Pons (tissue), 1 donor: ENCODE measurements at places on chromosomes 12 and 14.
A peak's percentile ranks its signal among the peaks of the same experiment; 100 is the strongest.

- no peak for DNase-seq
These were observed 26.1 kb downstream of the ALDH2 start for GRCh38 chr12:111792856-111793235.

DNA sequence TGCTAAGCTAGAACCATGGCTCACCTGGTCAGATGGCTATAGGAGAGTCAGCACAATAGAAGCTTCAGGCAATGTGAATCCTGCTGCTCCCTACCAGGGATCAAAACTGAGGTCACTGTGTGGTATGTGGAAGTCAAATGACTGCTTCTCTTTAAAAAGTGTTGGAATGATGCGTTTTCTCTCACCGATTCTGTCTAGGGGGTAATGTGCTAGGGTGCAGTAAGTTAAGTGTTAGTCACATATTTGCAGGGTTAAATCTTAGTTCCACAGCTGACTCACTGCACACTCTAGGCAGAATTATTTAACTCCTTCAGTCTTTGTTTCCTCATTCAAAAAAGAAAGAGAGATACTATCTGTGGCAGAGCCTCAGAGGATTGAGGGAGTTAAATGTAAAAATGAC is 696.6 kb downstream of the DIO2 start:
- no peak for DNase-seq

- DNase-seq, result no peak
These were observed 20.4 kb downstream of the ASB2 start for GRCh38 chr14:93955850-93956481.

- DNase-seq, result no peak
These were observed 33.7 kb downstream of the SPPL3 start for GRCh38 chr12:120870415-120870814.

- DNase-seq, result no peak
These were observed 30.0 kb downstream of the TUNAR start for GRCh38 chr14:95906591-95906990.

DNA sequence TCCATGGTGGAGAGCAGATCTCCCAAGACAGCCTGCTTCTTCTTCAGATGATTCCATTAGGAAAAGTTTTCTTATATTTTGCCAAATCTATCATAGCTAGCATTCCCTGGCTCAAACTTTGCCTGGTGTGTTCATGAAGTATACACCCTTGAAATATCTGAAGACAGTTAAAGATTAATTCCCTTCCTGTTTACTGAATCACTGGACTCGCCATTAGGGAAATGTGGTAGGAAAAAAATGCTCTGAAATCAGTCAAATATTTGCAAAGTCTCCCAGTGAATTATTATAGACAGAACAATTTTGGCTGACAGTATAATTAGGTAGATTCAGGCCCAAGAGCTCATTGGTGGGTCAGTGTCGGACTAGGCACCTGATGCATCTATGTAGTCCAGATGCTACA is 86.5 kb downstream of the PDZRN4 start:
- no peak for DNase-seq

DNA sequence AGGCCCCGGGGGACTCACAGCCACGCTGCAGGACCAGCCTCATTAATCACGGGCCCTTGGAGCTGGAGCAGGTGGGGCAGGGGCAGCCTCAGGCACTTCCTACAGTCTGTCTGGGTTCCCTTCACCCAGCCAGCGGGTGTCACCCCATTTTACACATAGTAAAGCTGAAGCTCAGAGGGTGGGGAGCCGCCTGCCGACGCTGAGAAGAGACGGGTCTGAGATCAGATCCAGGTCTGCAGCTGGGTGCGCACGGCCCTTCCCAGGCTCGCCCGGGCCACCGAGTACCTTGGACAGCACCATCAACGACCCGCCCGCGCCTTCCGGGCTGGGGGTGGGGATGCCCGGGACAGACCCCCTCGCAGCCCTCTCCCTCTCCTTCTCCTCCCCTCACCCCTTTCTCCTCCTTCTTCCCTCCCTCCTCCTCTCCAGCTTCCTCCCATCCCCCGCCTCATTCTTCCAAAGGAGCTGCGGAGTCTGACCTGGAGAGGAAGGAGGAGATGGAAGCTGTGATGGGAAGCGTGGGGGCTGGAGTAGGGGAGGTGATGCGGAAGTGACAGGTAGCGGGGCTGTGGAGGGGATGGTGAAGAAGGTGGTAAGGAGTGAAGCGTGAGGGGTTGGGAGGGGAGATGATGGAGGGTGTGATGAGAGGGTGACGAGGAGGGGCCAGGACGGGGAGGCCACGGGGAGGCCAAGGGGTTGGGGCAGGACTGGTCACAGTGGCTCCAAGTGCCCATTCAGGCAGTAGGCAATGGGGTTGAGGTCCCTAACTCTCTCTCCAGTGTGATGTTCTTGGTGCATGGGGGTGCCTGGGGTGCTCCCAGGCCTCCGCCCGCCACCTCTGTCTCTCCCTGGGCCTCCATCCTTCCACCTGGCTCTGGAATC is 8.8 kb downstream of the DTX1 start:
- no peak for DNase-seq

DNA sequence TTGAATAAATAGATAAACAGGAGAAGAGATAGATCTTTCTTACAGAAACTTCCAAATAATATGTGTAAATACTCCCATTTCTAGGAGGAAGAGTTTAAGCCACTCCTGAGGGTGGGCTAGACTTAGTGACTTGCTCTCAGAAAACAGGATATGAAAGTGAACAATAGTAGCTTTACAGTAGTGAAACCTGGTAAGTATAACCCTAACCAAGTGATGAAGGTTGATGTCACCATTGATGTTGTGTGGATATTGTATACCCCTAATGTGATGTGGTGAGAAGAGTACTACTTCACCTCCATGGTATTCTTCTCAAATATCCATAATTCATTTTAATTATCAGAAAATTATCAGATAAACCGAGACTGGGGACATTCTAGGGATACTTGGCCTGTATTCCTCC is 20.9 kb downstream of the AKAP6 start:
- DNase-seq, result no peak

DNA sequence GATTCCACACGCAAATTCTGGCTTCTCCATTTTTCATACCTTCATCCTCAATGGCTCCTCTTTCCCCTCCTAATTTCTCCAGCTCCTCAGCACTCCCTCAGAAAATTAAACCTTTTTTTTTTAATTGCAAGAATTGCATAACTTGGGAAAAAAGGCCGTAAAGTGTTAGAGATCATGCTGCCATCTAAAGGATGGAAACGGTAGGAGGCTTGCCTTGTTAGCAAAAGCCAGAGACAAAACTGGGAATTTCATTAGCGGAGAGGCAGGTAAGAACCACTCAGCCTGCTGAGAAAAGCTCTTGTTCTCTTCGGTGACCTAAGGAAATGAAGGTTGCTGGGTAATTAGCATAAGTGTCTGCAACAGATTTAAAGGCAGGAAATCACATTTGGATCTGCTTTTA is 204.3 kb downstream of the AEBP2 start:
- DNase-seq, result peak; percentile 53

- DNase-seq, result no peak
These were observed 15.0 kb upstream of the NT5DC3 start for GRCh38 chr12:103855896-103856657.

DNA sequence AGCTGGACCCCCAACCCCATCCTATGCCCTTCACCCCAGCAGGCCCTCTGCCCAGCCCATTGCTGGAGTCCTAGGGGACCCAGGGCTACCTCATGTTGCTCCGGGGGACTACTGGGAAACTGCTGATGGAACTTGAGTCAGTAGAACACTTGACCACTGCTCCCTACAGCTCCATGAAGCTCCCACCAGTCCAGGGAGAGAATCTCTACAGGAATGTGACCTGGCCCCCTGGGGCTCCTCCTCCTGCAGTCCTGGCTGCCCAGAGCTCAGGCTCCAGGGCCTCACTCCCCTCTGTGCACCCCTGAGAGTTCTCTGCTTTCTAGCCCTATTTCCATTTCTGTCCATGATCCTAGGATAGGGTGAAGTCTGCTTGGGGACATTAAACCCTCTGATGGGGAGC is 10.8 kb upstream of the AQP2 start:
- DNase-seq, result no peak

GRCh38 chr12:72089678-72090077 is 151.0 kb downstream of the TPH2 start:
- DNase-seq, result no peak

DNA sequence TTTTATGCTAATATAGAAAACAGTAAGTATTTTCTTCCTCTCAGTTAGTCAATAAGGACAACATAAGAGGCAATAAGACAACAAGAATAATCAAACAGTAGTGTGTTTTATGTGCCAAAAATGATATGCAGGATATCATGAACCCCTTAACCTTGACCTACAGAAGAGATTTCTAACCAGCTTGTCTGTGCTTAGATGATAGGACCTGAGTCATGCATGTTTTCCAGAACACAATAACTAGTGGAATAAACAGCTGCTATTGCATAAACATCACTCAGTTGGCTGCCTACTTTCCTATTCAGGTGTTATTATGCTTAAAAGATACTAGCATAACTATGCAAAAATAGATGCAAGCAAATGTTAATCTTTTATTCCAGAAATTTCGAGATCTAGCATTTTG is 282.5 kb downstream of the PRKD1 start:
- DNase-seq, result no peak

GRCh38 chr12:43072431-43072830 is 479.6 kb downstream of the ADAMTS20 start:
- no peak for DNase-seq

- no peak for DNase-seq
These were observed 19.2 kb downstream of the PLEK2 start for GRCh38 chr14:67392800-67393199.

- no peak for DNase-seq
These were observed 19.4 kb upstream of the P2RX4 start for GRCh38 chr12:121190523-121191031.

GRCh38 chr12:54439096-54439495 is 20.0 kb upstream of the ITGA5 start:
- DNase-seq, result no peak

DNA sequence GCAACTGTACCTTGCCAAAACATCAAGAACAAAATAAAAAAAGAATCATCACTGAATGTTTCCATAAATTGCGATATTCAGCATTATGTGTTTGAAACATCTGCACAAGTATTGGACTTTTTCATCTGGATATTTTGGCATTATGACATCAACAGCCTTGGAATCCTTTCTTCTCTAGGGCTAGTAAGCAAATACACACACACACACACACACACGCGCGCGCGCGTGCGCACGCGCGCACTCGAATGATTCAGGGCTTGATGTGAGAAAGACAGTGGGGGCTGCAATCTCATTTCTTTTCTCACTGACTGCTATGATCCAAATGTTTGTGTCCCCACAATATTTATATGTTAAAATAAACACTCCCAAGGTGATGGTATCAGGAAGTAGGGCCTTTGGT is 90.0 kb upstream of the SLC38A4 start:
- DNase-seq, result no peak

GRCh38 chr12:97385121-97385520 is 77.5 kb upstream of the RMST start:
- DNase-seq, result no peak

DNA sequence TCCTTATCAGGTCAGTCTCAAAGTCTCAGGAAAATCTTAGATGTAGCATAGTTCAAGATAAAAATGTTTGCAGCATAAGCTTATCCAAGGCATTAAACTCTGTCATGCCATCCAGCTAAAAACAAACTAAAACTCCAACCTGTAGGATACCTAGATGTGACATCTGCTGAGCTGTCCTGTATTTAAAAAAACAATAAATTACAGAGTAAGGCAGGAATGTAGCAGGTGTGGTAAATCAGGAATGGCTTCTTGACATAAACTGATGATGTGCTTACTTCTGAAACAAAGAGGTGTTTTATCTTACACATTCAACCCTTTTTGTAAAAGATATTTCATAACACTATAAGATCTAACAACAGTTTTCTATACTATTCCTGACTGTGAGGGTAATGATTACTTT is 30.6 kb upstream of the DLGAP5 start:
- no peak for DNase-seq

DNA sequence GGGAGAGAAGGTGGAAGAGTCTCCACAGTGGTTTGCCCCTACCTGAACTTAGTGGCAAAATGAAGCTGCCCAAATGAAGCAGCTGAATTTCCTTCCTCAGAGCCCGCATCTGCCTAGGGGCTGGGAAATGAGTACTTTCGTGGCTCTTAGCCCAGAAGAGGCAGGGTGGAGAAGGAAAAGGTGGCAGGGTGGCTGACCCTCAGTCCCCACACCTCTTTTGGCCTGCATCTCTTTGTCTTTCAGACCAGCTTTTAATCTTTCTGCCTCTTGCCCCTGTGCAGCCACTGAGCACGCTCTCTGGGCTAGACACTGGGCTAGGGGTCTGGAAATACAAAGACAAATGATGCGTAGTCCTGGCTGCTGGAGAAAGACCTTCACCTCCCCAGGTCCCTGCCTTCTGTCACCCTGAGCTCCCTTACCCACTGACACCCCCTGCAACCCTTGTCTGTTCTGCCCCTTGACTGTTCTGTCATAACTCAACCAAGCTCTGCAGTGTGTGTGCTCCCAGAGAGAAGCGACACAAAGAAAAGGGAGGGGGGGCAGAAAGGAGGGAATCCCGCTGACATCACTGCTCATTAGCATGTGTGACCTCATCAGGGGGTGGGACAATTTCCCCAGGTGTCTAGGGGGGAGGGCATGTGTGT is 371 bp upstream of the REM2 start:
- DNase-seq, result peak; percentile 21

DNA sequence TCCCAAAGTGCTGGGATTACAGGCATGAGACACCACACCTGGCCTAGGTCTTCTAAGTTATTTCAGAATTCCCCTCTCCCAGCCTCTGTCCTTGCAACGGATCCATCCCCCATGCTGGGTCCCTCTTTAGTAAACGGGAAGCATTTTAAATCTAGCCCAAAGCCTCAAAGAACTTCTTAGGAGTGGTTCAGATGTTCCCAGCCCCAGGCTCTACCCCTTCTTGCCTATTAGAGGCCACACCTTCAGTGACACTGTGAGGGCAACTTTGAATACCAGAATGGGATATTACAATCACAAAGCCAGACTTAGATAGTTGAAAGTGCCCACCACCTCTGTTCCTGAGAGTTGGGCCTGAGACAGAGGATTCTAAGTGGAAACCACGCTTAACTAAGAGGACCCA is 18.1 kb upstream of the SPPL3 start:
- DNase-seq, result no peak

GRCh38 chr14:51616724-51617409 is 34.8 kb upstream of the FRMD6 start:
- no peak for DNase-seq
